IPS DF 19.7 (cell line): ENCODE measurements at places on chromosomes 12 and 14.

DNA sequence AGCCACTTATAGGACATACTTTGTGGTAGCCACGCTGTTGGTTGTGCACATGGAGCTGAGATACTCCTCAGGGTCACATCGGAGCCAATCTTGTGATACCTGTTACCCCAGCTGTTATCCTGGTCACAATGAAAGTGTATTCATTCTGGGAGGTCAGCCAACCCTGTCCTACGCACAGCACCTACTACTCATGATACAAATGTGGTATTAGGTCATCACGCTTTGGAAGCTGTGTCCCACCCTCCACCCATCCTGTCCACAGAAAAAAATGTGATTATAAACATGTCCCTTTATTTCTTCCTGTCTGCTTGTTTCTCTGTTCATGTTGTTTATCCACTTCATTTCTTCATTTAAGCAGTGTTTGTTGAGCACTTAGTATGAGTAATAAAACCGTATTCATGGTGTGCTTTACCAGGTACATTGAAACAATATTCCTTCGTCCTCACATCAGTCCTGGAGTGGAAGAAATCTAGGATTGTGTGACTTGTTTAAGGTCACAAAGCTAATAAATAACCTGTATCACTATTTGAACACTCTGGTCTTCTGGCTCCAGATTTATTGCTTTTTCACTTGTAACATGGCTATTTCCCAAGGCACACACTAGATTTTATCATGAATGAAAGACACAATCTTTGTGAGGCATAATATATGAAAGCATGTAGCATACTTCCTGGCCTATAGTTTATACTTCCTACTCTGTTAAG, 73.1 kb downstream of the DERA start:
- no peak for DNase-seq

- DNase-seq: no peak
Observed at GRCh38 chr12:81296556-81297305, 218.9 kb downstream of the ACSS3 start.

DNA sequence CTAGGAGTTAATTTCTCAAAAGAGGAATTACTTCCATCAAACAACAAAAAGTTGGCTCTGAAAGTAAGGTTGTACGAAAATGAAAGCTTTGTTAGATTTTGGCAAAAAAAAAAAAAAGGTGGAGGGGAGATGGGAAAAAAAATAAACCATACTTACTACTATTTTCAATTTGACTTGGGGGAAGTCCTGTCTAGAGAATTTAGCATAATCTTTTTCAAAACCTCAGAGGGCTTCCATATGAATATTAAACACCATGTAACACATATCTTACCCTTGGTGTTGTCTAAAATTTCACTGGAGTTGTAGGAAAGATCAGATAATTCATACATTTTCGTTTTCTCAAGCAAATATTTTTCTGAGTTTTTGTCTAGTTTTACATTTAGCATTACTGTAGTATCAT, 17.5 kb downstream of the GRIP1 start:
- DNase-seq: no peak

- no peak for DNase-seq
Observed at GRCh38 chr12:9626291-9626690, 18.6 kb upstream of the KLRB1 start.

DNA sequence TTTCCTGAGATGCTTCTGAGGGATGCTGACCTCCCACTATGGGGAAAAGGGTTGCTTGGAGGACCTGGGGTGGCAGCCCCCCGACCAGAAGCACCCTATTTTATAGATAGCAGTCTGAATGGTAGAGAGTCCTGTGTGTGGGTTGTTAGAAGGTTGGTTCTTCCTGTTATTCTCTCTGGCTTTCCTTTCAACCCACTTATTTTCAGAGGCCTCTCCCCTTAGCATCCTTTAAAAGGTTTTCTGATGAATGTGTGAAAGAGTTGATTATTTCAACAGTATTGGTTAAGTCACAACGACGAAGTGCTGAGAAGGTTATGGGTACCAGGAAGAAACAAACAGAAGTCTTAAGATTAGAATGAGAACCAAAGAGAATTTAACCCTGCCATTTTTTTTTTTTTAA, 20.8 kb upstream of the MANSC4 start:
- DNase-seq: no peak

DNA sequence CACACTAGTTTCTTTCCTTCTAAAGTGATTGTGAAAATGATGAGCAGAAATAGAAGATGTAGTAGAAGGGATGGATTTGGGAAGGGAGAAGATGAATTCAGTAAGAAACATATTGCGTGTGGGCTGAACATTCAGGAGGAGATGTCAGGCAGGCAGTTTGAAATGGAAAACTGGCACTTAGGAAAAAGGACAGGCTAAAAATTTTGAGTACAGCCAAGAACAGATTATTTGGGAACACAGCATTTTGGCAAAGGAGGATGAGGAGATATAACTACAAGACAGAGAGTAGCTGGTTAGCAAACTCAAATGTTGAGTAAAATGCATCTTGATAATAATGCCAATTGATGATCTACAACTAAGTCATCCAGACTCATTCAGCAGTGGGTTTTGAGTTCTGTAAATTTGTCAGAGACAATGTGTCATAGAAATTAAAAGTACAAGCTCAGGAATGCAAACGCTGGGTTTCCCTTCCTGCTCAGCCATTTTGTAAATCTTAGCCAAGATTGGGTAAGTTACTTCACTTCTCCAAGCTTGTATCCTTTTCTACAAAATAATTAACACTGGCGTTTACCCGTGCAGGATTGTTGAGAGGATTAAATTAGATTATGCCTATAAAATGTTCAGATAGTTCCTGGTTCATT, 255.0 kb downstream of the NAV3 start:
- no peak for DNase-seq

GRCh38 chr12:47707905-47708543, 2.2 kb upstream of the RPAP3 start:
- DNase-seq: no peak

- DNase-seq: no peak
Observed at GRCh38 chr12:6335451-6336078, 6.3 kb downstream of the TNFRSF1A start.

DNA sequence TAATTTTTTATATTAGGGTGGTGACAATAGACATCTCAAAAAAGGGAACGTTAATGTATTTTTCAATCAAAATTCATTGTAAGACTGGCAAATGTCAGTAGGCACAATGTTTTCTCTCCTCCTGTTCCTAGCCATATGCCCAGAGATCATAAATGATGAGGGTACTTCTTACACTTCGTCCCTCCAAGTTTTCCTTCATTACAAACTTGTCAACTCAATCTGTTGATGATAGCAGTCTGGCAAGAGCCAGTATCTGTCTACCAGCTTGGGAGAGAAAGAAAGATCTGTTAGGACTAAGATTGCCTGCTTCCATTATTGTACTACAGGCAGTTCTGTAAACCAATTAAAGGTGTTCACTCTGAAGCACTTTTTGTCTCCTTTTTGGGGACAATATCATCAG, 130.9 kb upstream of the DAAM1 start:
- DNase-seq: no peak
